ENCODE measurements at places on chromosomes 1 and 21. TPM values are rescaled to one million over a fixed set of nuclear protein-coding genes. Genes with fewer than 3 reads are reported as not detected.

C1QTNF12 gene
- total RNA-seq = 1.2 TPM

DNA sequence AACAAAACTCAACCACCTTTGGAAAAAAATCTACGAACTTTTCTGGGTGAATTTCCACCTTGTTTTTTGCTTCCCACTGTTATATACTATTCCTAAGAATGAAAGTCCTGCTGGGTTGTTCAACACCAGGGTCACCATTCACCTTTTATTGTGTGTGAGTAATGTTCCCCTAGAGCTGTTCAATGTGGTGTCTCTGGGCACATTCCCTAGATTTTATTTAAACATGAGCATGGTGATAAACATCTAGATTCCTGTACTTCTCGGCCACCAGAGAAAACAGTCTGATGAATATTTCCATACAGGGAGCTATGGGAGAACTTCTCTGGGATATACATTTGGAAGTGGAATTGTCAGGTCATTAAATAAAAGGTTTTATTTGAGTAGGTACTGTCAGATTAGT is 13.0 kb downstream of the FMN2 start:
- no peak for DNase-seq

DNA sequence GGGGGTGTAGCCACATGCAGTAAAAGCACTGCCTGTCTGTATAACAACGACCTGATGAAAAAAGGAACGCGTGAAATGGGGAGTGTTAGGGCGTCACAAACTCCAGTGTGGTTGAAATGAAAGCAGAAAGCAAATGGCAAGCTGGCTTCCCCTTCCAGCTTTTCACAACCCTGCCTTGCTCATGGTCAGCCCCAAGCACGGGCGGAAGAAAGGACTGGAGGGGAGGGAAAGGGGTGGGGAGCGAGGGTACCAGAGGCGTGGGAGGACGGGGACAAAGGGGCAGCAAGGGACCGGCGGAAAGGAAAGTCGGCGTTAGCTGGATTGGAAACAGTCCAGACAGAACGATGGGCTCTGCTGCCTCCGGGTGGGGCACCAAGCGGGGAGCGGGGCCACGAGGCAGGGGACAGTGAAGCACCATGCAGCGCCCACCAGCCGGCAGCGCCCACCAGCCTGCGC is 9.6 kb downstream of the VPS26C start:
- DNase-seq = peak; percentile 39

KANK4 gene
- total RNA-seq = 2.6 TPM

DNA sequence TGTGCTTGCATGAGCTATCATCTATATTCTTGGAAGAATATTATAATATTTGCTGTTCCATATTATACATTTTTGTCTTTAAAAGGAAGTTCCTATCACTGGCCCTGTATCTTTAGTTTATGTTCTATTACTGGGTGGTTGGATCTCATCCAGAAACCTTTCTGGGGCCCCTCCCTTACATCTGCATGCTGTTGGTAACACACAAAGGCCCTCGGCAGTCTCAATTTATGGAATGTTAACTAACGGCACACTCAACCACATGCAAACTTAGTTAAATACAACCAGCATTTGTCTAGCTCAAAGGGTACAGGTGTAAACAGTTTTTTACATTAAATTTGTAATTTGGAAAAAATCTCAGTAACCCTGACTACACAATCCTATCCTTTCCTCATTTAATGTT is 9.7 kb upstream of the HYI start:
- no peak for DNase-seq

FCRL5 gene
- 1.1 TPM for total RNA-seq

SYNC gene
- total RNA-seq = 11.9 TPM

- DNase-seq = no peak
Measured at GRCh38 chr1:107254306-107254705, 113.5 kb downstream of the NTNG1 start.

RIMKLA gene
- total RNA-seq = 11.4 TPM

DNA sequence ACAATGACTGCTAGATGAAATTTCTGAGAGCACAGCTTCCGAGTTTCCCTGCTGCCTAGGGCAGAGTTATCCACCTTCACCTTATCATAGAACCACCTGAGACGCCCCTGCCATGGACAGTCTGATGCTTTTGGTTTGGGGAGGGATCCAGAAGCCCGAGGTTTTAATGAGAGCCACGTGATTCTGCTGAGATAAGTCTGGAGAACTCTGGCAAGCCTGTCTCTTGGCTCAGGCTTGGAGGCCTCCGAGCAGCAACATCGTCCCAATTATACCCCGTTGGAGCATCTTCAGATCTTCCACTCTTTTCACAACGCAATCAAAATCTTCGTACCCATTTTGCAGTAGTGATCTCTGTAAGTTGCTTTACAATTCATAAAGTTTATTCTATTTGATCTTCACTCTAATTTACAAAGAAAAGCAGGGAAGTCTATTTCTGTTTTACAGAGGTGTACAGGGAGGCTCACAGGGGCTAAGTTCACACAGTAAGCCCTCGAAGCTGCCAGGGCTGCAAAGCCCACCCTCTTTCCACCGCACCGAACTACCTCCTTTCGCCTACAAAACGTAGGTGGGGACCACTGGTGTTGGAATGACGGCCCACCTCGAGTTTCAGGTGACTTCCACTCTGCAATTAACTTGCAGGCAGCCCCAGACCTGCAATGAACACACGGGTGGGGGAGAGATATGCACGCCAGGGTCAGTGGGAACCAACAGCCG is 513 bp upstream of the HHAT start:
- no peak for DNase-seq

DNA sequence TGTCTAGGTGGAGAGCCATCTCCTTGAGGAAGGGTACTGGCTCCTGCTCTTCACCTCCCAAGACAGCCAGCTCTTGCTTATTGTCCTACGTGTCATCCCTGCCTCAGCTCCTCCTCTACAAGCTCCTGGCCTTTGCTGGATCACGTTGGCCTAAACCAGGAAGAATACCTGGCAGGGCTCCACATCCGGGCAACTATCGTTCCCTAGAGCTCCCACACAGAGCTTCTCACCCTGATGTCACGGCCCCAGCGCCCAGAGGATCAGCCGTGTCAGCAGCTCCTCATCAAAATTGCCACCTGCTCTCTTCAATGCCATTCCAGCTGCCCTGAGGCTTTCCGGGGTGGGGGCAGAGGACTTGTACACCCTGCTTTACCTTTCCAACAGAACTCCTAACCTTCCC is 1.9 kb upstream of the TPM3 start:
- DNase-seq = no peak

DNA sequence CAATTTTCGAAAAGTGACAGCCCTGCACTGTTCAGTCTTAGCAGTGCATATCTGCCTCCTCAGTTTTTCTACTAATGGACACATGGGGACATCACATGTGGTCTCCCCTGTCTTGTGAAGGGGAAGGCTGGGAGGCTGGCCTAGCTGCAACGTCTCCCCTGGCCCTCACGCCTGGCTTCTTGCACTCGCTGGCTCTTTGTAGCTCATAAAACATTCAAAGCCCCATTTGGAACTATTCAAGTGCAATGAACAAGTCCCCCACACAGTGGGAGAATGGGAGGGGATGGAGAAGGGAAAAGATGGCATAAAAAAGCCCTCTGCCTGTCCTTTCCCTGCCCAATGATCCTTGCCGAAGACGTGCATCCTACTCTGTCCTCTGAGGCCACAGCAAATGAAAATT is 73.6 kb downstream of the PGBD5 start:
- no peak for DNase-seq

SNRPE gene
- total RNA-seq = 97.7 TPM

ANGPTL1 gene
- total RNA-seq = 19.2 TPM

DNA sequence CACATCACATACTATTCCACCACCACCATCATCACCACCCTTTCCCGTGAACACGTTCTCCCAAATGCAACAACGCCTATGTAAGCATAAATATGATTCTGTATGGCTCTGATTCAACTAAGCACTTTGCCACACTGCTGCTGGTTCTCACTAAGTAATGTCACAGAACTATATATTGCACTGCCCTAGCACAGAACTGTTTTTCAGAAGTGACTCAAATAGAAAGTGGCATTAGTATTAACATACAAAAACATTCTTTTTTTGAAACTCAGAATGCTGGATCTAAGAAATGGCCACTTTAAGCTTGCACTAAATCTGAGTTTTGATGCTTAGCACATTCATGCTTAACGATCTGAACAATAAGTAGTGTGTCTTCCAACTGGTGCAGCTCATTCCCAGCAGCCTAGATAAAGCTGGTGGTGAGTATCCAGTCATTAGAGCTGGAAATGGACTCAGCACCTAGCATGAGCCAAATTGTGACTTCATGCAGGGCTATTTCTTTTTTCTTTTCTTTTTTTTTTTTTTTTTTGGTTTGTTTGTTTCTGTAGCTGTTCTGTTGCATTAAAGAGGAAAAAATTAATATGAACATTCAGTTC is 46.2 kb upstream of the ZC3H11B start:
- DNase-seq = no peak

DNA sequence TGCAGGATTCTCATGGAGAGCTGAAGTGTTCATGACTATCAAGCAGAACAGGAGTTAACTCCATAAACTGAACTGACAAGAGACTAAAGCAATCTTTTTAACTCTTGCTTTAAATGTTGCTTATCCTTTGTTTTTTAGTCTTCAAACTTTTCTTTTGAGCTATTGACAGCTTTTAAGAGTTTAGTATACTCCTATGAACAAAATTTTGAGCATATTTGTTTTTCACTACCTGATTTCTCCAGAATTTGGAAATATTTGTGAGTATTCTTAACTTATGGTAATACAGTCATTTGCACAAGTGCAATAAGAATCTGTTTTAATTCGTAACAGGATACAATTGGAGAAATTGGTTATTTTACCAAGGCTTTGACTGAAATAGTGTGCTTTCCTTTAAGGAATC is 7.2 kb downstream of the DNAI4 start:
- DNase-seq = no peak

TSPAN2 gene
- total RNA-seq = 10.6 TPM

- DNase-seq = no peak
Measured at GRCh38 chr1:230122366-230123279, 55.6 kb downstream of the GALNT2 start.

DNA sequence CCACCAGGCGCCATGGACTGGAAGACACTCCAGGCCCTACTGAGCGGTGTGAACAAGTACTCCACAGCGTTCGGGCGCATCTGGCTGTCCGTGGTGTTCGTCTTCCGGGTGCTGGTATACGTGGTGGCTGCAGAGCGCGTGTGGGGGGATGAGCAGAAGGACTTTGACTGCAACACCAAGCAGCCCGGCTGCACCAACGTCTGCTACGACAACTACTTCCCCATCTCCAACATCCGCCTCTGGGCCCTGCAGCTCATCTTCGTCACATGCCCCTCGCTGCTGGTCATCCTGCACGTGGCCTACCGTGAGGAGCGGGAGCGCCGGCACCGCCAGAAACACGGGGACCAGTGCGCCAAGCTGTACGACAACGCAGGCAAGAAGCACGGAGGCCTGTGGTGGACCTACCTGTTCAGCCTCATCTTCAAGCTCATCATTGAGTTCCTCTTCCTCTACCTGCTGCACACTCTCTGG is 3.8 kb downstream of the GJB3 start:
- no peak for DNase-seq

GRCh38 chr1:163082971-163083370 is 13.8 kb downstream of the RGS4 start:
- DNase-seq = peak; percentile 15

C1QC gene
- 378 TPM for total RNA-seq

SOX13 gene
- total RNA-seq = 41.7 TPM

- DNase-seq = no peak
Measured at GRCh38 chr1:82950606-82951200, 1048.2 kb downstream of the TTLL7 start.

- DNase-seq = no peak
Measured at GRCh38 chr1:100455478-100456072, 82.4 kb upstream of the GPR88 start.

PLA2G2A gene
- 41.5 TPM for total RNA-seq

LDLRAD1 gene
- total RNA-seq = 6.5 TPM
